ENCODE measurements at places on chromosomes 5 and 9. TPM values are rescaled to one million over a fixed set of nuclear protein-coding genes. Genes with fewer than 3 reads are reported as not detected.

DNA sequence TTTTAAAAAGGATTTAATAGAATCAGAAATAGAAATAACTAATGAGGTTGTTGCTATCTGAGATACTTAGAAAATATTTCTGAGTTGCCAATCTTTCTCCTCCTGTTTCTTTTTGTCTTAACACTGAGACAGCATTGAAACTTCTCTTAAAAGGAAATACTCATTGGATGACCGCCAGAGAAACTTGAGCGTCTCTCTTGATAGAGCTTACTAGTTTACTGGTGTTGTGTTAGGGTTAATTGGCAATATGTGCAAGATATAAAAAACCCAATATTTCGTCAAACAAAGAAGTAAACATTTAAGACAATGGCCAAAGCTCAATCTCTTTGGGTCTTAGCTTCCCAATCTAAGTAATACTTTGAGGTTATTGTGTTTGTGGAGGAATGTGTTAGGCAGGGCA, 176.4 kb upstream of the CHD1 start:
- no peaks in the 10 kb centered on the region for H3K4me1 ChIP-seq
- DNase-seq: no peak
- no peaks in the 10 kb centered on the region for H3K27me3 ChIP-seq
- no peak overlapping the region for H3K4me3 ChIP-seq
- no peak overlapping the region for H3K27ac ChIP-seq

- no peak overlapping the region for H3K27ac ChIP-seq
- H3K36me3 ChIP-seq: no peaks in the 10 kb centered on the region
- H3K4me1 ChIP-seq: no peaks in the 10 kb centered on the region
- DNase-seq: no peak
- no peaks in the 10 kb centered on the region for H3K27me3 ChIP-seq
- H3K4me3 ChIP-seq: no peak overlapping the region
These were observed 83.4 kb downstream of the MEGF10 start for GRCh38 chr5:127373858-127374491.

The MCIDAS gene
- total RNA-seq: not detected

DNA sequence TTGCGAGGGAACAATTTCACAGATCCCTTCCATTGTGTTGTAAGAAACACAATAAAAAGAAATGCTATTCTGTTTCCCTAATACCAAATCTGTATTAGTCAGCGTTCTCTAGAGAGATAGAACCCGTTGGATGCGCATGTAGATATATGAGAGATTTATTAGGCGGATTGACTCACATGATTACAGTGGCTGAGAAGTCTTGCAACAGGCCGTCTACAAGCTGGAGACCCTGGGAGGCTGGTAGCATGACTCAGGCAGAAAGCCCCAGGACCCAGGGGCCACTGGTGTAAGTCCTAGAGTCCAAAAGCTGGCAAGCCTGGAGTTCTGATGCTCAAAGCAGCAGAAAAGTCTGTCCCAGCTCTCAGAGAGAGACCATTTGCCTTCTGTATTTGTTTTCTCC, 18.4 kb upstream of the IL17B start:
- H3K4me3 ChIP-seq: no peak overlapping the region
- H3K36me3 ChIP-seq: no peaks in the 10 kb centered on the region
- no peaks in the 10 kb centered on the region for H3K27me3 ChIP-seq
- DNase-seq: no peak
- no peak overlapping the region for H3K27ac ChIP-seq

DNA sequence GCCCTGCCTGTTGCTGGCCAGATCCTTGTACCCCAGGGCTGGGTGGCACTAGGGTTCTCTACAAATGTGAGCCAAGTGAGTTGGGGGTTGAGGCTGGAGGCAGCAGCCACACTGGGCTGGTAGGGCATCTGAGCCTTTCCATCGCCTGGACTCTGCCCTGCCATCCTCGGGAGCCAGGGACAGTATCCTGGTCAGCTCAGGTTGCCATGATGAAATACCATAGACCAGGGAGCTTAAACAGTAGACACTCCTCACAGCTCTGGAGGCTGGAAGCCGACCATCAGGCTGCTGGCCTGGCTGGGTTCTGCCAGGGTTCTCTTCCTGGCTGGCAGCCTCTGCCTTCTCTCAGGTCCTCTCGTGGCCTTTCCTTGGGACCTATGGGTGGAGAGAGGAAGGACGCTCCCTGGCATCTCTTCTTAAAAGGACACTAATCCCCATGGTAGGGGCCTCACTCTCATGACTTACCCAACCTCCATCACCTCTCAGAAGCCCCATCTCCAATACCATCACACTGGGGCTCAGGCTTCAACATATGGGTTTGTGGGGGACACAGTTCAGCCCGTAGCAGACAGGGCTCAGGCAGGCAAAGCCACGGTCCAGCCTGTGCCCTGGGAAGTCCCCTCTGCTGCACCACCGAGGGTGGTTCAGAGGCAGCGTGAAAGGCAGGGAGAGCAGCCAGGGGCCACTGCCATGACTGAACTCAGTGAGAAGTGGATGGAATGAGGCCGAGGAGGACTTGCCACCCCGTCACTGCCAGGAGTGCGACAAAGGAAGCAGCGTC, 50.1 kb downstream of the HMCN2 start:
- no peak for DNase-seq
- no peaks in the 10 kb centered on the region for H3K36me3 ChIP-seq
- H3K4me3 ChIP-seq: no peak overlapping the region
- no peak overlapping the region for H3K27ac ChIP-seq

DNA sequence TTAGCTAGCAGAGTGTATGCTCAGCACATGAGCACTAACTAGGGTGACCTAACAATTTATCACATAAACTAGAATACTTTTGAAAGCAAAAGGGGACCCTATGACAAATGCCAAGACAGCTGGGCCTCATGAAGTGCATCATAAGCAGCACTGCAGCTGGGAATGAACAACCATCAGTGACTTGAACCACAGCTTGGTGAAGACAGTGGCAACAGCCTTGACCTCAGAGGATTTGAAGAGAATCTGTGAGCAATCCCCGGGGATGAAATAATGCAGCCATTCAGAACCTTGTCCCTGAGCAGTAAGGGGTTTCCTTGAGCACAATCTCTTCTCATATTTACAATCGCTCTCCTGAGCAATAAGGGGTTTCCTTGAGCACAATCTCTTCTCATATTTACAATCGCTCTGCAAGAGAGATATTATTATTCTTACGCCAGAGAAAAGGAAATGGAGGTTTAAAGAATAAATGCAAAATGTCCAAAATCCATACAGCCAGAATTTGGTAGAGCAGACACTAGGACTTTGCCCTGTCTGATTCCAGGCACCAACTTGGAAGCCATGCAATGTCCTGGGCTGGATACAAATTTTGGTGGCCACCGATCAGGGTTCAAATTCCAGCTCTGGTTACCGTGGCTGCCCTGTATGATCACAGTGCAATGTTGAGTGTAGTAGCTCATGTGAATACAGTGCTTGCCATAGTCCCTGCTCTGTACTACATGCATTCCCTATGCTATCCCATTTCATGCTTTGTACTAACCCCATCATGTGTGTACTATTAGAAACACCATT, 846 bp upstream of the NSG2 start:
- DNase-seq: no peak
- H3K4me3 ChIP-seq: no peak overlapping the region
- no peaks in the 10 kb centered on the region for H3K36me3 ChIP-seq
- H3K27me3 ChIP-seq: peaks cover 2% of the 10 kb centered on the region

DNA sequence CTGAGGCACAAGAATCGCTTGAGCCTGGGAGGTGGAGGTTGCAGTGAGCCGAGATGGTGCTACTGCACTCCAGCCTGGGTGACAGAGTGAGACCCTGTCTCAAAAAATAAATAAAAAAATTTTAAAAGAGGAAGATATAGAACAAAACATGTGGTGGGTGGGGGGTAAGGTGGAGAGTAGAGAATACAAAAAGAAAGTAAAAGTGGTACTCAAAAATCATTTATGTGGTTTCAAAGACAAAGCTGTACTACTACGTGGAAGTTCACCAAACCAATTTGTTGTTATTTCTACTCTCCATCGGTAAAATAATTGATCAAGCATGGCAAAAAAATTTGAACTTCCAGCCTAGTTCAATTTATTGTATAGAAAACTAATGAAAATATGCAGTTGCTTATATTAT, 8.0 kb upstream of the OR13C3 start:
- no peak overlapping the region for H3K27ac ChIP-seq
- no peak for DNase-seq
- no peaks in the 10 kb centered on the region for H3K36me3 ChIP-seq
- no peaks in the 10 kb centered on the region for H3K27me3 ChIP-seq
- no peak overlapping the region for H3K4me3 ChIP-seq
- H3K4me1 ChIP-seq: no peaks in the 10 kb centered on the region

Measured in prostate gland (tissue), 2 donors.